IPS-NIHi11 (cell line): ENCODE measurements at places on chromosomes 4 and X.
A peak's percentile ranks its signal among the peaks of the same experiment; 100 is the strongest.

DNA sequence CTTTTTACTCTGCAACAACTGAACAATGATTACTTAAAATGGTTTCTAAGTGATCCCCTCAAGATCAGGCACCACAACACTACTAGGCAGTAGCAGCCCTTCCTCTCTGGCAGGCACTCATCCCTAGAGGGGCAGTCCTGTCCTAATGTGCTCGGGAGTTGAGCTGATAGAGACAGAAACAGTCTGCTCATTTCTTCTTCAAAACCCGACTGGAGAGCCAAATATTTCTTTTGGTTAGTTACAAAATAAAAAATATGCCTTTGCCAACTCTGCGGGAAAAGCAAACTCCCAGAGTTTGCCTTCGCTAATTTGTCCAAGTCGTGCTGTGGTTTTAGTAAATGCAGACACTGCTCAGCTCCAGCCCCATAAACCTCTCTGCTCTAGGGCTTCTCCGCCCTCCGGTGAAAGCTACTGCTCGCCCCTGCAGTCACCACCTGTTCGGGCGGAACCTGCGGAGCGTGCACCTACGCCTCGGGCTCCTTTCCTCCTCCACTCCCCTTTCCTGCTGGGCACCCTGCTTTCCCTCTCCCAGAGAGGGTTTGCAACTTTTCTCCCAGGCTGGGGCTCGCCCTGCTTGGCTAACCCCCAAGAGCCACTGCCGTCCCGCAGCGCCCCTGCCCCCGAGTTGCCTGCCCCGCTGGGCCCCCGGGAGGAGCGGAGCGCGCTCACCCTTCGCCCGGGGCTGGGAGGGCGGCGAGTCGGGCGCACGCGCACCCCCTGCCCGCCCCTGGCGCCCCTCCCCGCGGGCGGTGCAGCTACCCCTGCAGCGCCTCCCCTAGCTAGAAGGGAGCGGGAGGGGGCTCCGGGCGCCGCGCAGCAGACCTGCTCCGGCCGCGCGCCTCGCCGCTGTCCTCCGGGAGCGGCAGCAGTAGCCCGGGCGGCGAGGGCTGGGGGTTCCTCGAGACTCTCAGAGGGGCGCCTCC is at the start of gene NPNT:
NPNT (plus strand) TSS at position 812 of the 923 bp plus-strand sequence. CDS start 182 bp downstream, outside the sequence.
- peak; percentile 64 for DNase-seq

DNA sequence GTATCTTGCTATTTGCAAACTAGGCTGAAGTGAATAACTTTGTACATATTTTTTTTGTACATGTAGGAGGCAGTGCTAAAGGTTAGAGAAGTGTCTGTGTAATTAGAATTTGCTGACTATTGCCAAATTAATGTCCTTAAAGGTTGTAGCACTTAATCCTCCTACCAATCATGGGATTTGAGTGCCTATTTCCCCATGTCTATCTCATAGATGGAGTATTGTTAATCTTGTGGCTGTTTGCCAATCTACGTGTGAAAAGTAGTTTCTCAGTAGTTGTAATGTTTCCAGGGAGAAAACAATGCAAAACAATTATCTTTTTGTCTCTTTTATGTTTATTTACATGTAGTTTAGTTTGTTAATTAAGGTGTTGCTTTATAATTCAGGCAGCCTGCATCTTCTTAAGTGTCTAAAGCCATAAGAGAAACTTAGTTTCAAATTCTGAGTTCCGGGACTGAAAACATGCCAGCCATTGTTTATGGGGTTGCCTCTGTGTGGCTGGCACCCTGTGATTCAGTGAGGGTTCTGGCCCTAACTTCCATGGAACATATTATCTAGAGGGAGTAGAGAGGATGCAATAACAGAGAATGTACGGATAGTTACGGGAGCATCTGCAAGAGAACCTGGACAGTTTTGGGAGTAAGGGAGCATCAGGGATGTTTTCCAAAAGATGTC is 142.4 kb downstream of the KLHL8 start:
- DNase-seq: no peak

- DNase-seq: peak; percentile 49
Observed at GRCh38 chr4:125735102-125735501, 420.3 kb downstream of the FAT4 start.

GRCh38 chr4:11423465-11423864 is 5.2 kb downstream of the HS3ST1 start:
- DNase-seq: no peak

DNA sequence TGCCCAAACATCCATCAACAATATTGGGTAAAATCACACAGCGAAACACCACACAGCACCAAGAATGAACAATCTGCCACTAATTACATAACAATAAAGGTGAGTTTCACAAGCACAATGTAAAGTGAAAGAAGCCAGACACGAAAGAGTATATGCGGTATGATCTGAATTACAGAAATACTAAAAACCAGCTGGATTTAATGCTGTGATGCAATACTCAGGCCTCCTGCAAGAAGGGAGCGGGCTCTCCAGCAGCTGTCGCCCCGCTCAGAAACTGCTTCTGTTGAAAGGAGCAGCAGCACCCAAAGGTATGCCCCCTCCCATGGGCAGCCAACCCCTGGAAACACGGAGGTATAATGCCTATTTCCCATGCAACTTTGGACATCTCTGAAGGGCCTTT is 77.0 kb downstream of the PAPSS1 start:
- DNase-seq: no peak

DNA sequence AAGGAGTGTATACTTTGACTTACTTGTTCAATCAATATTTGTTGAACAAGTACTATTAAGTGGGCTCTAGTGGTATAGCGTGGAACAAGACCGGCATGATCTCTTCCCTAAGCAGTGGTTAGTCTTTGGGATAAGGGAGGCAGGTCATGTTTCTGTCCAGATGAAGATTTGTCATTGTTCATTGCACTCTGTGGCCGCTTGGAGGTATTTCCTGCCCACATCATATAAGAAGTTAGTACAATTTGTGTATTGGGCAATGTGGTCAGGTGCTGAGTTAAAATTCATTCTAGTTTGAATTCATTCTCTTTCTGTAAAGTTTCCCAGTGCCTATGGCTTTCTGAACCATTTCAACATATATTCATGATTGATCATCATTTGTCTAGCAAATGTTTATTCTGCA is 101.1 kb upstream of the SHISA3 start:
- no peak for DNase-seq

DNA sequence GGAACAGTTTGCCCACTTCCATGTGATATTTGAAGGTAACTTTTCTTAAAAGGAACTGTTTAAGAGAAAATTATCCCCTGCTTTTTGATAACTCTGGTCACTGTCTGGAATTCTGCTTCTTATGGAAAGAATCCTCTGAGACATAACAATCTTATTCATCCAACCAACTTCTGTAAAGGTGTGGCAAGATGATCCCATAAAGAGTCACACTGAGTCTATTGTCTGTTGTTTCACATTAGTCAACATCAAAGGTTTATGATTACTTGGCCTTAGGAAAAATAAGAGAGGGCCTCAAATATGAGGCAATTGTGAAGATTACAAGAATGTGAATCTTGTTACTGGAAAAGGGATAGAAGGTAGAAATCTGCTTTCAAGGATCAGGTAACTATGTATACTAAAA is 88.0 kb upstream of the MAGEB18 start:
- DNase-seq: no peak

- no peak for DNase-seq
Observed at GRCh38 chr4:54231768-54232688, 2.9 kb downstream of the PDGFRA start.

- peak; percentile 56 for DNase-seq
Observed at GRCh38 chr4:76377911-76378310, 43.0 kb downstream of the CCDC158 start.

- no peak for DNase-seq
Observed at GRCh38 chrX:63993936-63994335, 208.9 kb upstream of the ARHGEF9 start.

- DNase-seq: no peak
Observed at GRCh38 chr4:146073517-146073916, 102.0 kb upstream of the LSM6 start.

DNA sequence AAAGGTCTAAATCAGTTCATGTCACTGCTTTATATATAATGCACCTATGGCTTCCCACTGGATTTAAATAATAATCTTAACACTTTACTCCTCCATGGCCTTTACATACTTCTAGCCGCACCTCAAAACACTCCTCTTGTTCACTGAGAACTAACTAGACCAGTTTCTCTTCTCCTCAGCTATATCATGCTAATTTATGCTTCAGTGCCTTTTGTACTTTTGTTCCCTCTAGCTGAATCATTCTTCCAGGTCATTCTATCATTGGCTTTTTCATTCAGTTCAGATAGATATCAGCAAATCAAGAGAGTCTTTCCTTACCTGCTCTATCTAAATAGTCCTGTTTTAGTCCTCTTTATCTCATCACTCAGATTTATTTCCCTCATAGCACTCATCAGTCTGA is 64.2 kb downstream of the TET2 start:
- DNase-seq: no peak

DNA sequence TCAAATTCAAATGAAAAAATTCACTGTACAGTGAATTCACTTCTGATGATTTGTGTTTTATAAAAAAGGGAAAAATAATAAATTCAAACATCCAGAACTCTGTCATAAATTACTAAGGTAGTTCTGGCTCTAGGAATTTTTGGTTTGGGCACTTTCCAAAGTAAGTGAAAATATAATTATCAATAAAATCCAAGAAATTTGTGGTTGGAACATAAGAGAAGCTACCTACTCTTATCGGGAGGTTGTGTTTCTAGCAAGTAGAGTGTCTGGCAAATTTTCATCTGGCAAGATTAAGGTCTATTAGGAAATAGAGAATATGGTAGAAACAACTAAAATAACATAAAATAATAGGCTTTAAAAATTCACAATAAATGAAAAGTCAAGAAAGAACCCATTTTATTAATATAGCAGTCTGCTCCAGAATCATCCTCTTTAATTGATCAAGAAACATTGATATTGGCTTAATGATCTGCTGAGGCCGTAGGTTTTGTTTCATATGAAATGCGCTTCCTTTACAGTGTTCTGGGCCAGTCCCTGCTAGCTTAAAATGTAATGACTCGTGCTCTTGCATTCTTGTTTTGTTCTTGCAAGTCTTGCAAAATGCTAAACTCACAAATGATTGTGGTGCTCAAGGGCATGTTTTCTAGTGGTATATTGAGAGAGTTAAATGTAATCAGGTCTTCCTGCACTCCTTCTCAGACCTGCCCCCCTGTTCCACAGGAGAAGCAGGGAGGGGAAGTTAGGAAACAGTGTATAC is 331.4 kb downstream of the RAPGEF2 start:
- DNase-seq: no peak

DNA sequence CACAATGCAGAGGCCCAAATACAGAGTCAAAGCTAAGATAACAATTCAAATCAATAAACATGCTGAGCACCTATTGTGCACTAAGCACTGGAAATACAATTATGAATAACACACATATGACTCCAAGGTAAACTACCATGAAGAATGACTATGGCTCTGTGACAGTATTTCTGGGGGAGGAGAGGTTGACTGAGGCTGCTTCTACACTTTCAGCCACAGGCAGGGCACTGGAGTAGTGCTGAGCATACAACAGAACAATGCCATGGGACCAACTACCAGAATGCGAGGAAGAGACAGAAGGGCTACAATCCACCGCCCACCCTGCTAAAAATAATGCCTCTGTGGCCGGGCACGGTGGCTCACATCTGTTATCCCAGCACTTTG is 13.7 kb downstream of the TEC start:
- DNase-seq: no peak

DNA sequence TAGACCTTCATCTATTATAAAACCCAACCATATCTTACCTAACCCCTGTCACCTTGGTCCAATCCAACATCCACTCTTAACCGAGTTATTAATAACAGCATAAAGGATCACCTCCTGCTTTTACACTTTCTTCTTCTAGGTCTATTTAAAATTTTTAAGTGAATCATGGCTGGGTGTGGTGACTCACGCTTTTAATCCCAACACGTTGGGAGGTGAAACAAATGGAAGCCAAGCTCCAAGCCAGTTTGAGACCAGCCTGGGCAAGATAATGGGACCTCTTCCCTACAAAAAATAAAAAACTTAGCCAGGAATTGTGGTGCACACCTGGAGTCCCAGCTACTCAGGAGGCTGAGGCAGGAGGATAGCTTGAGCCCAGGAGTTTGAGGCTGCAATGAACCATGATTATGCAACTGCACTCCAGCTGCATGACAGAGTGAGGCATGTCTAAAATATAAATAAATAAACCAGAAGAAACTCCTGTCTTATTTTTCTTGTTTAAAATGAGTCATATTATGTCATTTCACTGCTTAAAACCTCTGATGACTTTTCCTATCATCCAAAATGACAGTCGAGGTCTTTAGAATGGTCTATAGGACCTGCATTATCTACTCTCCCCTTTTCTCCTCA is 188.4 kb downstream of the GASK1B start:
- DNase-seq: no peak

DNA sequence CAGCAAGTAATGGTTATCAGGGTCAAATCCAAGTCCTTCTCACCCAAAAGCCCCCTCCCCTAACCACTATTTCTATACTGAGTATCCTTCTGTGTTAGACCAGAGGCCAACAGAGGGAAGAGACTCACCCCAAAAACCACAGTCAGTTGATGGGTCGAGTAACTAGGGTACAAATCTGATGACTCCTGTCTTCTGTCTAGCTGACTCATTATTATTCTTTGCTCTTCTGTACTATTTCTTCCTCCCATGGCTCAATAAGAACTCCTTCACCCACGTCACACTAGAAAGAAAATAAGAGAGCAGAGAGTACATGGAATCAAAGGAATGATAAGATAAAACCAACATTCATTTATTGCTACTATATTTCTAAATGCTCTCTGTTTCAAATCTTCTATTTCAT is 2.0 kb downstream of the RAB40A start:
- DNase-seq: no peak

DNA sequence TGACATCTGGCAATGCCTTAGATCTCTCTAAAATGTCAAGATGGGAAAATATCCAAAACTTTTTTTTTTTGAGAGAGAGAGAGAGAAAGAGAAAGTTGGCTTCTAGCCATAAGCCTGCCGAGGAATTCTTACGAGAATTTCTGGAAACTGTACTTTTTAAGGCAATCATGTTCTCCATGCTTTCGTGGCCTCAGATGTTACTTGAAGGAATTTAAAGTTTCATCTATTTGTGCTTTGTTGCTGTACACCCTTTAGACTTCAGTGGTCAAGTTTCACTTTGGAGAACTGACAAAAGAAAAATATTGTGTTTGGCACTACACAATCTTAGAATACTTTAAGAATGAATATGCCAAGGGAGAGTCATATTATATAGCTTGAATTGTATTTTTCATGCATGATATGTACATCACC is 53.9 kb downstream of the FAT4 start:
- no peak for DNase-seq

GRCh38 chr4:130071746-130072145 is 975.8 kb downstream of the C4orf33 start:
- DNase-seq: no peak

DNA sequence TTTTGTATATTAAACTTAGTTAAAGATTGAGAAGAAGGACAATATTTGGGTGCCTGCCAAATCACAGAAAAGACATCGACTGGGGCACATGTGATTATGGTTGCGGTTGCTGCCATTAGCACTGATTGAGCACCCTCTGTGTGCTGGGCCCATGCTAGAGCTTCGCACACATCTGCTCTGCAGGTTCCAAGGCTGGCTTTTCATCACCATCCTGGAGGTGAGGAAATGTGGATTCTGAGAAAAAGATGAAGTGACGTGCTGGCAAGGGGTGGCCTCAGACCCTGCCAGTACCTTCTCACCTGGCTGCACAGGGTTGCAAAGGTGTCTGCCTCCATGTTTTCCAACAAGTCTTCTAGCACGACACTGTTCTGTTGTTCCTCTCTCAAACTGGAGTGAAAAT is 134.0 kb downstream of the EVC2 start:
- no peak for DNase-seq

- no peak for DNase-seq
Observed at GRCh38 chr4:23458054-23458453, 431.8 kb downstream of the PPARGC1A start.
